ENCODE measurements at places on chromosomes 2 and 18.

GRCh38 chr18:69580107-69580506 lies 179.4 kb downstream of the DOK6 start:
- DNase-seq, result no peak

GRCh38 chr2:185522472-185522871 lies 216.1 kb upstream of the FSIP2 start:
- DNase-seq, result no peak

DNA sequence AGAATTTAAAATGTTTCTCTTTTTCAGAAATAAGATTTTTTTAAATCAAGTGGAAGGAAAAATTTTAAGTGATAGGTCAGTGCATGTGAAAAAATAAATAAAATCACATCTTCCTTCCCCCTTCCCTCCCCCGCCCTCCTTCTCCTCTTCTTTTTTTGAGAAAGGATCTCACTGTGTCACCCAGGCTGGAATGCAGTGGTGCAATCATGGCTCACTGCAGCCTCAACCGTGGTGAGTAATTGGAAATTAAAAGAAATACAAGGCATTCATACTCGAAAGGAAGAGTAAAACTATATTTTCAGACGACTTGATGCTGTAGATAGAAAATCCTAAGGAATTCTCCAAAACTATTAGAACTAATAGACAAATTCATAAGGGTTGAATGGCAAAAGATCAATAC lies 16.9 kb upstream of the CRACDL start:
- no peak for DNase-seq

DNA sequence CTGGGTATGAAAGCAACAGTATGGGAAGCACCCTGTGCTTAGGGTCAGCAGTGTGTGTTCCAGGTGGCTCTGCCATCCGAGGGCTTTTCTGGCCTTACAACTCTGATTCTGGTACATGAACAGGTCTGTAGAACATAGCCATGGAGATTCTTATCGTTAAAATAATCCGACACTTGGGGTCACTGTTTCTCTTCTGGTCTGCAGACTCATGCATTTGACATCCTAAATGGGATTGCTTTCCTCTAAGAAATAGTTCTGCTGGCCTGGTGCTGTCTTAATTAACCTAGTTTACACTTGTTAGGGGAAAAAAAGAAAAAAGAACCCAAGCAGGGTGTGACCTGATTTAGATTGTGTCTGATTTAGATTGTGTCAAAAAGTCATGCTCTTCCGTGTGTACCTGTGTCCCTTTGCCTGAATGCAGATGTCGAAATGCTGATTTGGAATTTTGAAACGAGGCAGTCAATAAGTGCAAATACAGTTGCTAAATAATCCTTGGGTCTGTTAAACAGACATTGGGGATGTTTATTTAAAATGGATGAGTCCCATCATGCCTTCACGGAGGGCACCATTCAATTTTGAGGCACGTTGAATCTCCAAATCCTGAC lies 59.6 kb downstream of the TRPM8 start:
- DNase-seq, result peak; percentile 43

DNA sequence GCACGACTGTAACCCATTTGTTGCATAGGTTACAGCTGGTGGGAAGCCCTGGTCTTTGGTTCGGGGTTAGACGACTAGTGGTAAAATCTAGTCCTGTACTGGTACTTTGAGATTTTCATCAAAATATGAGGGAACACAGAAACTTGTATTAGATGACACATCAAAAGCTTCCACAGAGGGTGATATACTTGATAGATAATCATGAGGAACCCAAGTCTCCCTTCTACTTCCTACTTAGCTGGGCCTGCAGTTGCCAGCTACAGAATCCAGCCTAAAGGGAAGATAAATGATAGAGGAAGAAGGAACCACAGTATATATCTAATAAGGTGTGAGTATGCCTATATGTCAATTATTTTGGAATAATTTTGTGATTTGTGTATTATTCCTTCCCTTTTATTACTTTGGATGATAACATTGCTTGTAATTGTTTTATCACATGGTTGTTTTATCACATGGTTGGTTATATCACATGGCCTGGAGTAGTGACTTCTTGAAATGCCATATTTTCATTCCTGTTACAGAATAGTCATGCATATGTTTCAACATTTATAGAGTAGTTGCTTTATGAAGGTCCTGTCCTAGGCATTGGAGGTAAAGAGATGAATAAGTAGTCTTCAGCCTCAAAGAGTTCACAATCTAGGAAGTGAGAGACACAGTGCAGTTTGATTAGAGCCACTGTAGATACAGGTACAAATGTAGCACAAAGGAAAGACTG lies 2.9 kb downstream of the AGPS start:
- DNase-seq, result no peak

DNA sequence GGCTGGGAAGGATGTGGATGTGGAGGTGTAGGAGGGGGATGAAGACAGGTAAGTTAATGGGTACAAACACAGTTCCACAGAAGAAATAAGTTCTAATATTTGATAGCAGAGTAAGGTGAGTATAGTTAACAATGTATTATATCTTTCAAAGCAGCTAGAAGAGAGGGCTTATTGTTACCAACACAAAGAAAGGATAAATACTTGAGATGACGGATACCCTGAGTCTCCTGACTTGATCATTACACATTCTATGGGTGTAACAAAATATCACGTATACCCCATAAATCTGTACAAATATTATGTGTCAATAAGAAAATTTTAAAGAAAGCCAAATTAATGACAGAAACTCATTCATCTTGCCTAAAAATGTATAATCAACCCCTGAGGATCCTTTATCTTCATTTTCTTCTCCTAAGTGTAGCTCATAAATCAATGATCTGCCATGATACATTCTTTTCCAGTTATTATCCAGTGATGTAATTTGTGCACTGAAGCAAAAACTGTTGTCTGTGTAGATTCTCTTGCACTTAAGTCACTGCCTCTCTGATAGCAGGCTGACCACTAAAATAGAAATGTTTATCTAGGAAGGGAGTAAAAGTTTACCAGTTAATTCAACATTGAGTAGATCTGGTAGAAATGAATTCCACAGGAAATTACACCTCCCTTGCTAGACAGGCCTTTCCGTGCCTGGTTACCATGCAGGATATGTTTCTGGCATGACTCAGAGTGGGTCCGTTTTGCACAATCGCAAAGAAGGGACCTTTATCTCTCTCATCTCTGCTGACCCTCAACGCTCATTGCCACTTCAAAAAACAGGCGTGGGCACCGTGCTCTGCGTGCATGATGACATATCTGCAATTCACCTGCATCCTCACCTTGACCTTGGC lies 249.7 kb upstream of the NCKAP5 start:
- no peak for DNase-seq

- no peak for DNase-seq
Observed at GRCh38 chr18:8610459-8610851, 1.2 kb downstream of the RAB12 start.

GRCh38 chr18:48729404-48729803 lies 190.6 kb downstream of the CTIF start:
- DNase-seq, result no peak

GRCh38 chr2:153870308-153870707 lies 1.4 kb upstream of the GALNT13 start:
- DNase-seq, result no peak

DNA sequence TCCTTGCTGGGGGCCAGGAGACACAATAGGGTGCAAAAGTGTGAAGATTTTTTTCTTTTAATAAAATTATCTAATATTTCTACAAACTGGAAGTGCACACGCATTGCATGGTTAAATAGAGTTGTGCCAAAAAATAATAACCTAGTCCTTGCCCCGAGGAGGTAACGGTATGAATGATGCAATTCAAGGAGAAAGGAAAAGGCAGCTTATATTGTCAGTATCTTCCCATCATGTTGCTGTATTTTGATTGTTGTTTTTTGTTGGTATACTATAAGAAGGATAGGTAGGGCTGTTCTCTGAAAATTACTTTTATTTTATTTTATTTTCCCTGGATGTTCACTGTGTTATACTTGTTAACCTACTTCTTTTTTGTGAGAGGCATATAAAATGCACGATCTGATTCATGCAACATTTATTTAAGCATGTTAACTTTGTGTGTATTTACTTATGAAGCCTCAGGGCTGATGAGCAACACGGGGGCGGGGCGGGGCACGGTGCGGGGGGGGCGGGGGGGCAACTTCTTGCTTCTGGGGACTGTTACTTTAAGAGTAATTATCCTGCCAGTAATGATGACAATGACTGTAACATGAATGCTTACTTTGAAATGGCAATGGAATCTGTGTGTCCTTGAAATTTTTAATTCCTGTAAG lies 118.6 kb downstream of the AQP4 start:
- no peak for DNase-seq

DNA sequence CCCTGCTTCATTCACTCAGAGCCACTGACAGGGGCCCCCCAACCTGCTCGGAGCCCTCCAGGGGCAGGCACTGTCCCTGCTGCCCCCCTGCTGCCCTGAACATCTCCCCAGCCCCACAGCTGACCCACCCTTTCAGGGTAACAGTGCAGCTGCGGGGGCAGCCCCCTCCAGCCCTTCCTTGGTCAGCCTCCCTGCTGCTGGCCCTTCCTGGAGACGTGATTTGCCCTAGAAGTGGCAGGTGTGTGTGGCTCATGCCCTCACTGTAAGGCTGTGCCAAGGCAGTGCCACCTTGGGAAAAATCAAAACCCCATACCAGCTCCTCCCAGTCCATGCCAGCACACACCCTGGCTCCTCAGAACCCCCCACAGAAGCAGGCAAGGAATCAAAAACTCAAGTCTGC lies 184.2 kb upstream of the HDAC4 start:
- DNase-seq, result no peak

DNA sequence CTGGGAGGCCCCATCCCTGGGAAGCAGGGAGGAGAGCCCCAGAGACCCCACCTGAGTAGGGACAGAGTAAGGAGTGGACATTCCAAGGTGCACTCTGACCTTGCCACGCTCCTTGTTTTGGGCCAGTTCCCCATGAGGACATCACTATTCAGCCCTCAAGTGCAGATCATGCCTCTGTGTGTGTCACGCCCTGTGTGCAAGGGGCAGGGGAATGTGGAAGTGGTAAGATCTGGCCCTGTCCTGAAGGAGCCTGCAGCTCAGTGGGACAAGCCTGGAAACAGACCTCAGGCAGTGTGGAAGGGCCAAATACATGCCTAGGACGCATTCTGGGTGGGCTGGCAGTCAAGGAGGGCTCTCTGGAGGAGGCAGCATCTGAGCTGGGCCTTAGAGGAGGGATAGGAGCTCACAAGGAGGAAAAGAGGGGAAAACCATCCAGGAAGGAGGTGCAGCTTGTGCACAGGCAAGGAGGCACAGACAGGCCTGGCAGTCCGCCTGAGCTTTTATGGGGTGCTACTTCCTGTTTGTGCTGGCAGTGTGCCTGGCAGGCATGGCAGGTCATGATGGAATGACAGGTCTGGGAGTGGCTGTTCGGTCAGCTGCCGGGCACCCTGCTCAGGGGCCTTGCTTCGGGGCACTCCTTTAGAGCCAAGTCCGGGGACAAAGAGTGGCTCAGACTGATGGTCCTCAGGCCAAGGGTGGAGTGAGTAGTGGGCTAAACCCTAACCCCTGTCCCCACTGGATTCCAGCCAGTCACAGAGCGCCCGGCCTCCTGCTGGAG lies 3.3 kb downstream of the KLHL30 start:
- DNase-seq, result no peak

DNA sequence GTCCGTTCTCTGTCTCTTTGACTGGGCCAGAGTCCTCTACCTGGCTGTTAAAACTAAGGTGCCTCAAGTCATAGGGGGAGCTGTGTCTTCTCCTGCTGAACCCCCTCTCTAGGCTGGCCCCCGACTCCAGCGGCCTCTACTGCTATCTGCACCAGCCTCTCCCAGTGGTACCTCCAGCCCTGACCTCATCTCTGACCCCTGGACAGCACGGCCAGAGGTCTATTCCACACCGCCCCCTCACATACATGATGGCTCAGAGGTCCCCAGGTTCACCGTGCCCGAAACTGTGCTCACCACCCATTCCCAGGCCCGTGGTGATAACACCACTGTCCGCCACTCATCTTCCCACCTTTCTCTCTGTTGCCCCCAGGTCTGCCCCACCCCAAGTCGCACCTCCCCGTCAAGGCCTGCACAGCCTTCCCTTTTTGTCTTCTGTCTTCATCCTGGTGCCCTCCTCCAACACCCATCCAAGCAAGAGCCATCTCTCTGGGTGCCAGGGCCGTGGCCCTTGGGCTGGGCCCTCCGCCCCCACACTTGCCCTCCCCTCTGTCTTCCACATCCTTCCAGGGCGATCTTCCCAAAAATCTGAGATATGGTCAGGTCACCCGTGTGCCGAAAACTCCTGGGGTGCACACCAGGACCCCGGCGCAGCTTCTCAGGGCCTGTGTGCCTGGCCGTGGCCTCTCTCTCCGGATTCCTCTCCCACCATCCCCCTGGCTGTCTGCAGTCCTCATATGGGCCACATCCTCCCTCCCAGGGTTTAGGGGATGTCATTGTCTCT lies 134.4 kb upstream of the ID2 start:
- no peak for DNase-seq

GRCh38 chr18:35378574-35378896 lies 1.4 kb upstream of the ZNF396 start:
- no peak for DNase-seq

- no peak for DNase-seq
Observed at GRCh38 chr2:30400151-30400954, 46.7 kb upstream of the LCLAT1 start.

- no peak for DNase-seq
Observed at GRCh38 chr2:58494071-58494501, 253.0 kb upstream of the FANCL start.
